ENCODE measurements at places on chromosomes 2 and 18.

DNA sequence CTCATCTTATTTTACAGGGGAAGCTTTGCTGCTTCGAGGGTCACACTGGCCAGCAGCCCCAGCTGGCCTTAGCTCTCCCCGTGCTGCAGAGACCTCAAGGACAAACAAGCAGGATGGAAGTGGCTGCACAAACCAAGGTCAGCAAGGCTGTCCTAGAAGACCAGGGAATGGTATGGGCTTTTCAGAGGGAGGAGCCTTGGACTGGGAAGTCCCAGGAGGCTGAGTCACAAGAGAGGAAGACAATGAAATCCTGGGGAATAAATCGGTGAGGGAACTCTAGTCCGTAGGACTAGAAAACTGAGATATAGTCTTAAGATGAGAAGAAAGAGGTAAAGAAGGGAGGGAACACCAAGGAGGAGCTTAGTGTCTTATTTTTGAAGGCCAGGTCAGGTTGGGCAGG lies 15.7 kb downstream of the CREG2 start:
- DNase-seq: no peak

- no peak for DNase-seq
These were observed 285.6 kb downstream of the THSD7B start for GRCh38 chr2:137050949-137051348.

DNA sequence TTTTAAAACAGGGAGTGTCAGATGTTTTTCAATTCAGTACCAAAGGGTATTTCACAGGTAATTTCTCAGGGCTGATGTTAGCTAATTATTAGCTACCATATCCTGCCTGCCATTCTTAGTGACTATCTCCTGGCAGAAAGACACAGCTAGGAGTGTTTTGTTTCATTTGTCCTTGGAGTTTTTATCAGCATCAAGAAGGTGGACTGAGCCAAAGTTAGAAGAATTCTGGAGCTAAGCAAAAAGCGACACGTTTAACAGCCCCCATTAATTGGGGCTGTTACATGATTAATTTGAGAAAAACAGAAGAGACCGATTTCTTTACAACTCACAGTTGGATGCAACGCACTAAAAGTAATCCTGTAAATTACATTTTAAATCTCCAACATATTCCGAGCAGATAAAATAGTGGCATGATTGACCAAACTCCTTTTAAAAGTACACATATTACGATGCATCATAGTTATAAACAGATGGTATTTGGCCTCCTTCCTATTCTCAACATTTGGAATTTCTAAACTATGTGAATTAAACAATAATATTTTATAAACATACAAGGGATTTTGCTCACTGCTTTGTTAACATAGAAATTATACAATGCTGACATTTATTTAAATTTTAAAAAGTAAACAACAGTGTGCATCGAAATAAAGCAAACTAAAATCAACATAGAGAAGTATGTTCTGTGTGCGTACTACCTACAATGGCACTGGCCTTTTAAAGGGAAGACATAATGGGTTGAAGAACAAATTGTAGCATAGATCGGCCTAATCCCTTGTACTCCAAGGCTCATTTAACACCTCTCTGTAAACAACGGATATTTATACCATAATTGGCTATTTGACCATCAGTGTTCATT lies 585.1 kb downstream of the ZEB2 start:
- DNase-seq: no peak

- peak; percentile 80 for DNase-seq
These were observed 29.6 kb downstream of the SH3BP4 start for GRCh38 chr2:234981197-234982095.

DNA sequence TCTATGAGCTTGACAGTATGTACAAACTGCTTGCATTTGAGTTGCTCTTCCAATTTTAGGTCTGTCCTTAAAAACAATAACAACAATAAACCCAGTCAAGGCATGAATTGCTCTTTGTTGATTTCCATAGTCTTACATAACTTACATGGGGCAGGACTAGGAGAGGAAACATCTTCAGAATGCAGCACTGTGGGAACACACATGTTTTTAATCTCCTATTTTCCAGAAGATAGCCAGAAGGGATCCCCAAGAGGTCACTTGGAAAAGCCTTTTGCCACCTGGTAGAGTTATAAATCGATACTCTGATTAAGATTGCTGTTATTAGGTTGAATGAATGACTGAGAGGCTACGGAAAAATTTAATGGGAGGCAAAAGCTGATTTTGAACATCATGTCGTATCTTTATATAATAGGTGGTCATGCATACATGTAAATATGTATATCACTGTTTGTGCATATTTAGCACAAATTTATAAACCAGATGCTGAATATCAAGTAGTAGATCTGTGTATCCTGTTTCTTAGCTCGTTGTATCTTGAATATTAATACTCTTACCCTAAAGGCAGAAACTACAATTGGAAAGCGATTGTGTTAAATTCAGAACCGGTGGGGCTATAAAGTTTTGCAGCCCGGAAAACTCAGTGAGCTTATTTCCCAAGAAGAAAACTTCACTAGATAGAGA lies 479.4 kb upstream of the TCF4 start:
- no peak for DNase-seq

GRCh38 chr2:228518-229278 lies 35.1 kb downstream of the SH3YL1 start:
- DNase-seq: no peak

DNA sequence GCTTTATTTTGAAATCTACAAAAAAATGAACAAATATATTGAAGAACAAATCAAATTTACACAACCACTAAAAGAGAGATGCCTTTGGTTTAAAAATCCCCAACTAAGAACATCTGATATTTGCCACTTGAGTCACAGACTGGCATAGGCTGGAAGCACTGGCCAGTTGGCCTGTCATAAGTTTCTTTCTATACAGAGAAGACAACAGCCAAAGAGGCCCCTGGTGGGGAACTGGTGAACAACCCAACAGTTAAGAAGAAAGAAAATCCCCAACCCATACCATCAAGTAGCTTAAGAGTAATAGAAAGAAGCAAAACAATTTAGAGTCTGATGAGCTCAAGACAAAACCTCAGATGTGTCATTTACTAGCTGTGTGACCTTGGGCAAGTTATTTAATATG lies 45.5 kb downstream of the OSR1 start:
- peak; percentile 7 for DNase-seq

- no peak for DNase-seq
These were observed 24.0 kb upstream of the NOL4 start for GRCh38 chr18:34248727-34249126.

GRCh38 chr2:25586726-25587144 lies 86.6 kb downstream of the DTNB start:
- DNase-seq: peak; percentile 73

DNA sequence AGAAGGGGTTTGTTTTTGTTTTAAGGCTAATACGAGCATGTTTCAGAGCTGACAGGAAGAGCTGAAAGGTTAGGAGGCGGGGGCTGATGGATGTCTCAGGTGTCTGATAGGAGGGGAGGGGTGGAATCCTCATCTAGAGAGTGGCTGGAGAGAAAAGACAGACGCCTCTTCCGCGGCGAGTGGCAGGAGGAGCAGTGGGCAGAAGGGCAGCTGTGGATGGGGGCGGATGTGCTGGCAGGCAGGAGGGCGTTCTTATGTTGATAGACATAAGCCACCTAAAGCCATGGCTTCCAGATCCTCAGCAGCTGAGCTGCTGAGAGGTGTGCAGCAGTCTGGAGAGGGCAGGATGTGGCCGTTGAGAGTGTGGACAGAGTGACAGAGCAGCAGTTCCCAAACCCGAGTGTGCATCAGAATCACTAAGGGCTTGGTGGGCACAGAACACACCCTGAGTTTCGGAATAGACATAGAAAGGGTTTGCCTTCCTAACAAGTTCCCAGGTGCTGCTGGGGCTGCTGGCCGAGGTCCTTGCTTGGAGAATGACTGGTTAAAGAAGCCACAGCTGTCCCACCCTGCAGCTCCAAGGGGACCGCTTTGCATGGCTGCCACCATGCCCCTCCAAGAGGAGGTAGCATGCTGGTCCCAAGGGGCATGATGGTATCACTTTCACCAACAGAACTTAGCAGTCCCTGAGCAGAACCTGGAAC lies 3.0 kb upstream of the ITM2C start:
- no peak for DNase-seq

DNA sequence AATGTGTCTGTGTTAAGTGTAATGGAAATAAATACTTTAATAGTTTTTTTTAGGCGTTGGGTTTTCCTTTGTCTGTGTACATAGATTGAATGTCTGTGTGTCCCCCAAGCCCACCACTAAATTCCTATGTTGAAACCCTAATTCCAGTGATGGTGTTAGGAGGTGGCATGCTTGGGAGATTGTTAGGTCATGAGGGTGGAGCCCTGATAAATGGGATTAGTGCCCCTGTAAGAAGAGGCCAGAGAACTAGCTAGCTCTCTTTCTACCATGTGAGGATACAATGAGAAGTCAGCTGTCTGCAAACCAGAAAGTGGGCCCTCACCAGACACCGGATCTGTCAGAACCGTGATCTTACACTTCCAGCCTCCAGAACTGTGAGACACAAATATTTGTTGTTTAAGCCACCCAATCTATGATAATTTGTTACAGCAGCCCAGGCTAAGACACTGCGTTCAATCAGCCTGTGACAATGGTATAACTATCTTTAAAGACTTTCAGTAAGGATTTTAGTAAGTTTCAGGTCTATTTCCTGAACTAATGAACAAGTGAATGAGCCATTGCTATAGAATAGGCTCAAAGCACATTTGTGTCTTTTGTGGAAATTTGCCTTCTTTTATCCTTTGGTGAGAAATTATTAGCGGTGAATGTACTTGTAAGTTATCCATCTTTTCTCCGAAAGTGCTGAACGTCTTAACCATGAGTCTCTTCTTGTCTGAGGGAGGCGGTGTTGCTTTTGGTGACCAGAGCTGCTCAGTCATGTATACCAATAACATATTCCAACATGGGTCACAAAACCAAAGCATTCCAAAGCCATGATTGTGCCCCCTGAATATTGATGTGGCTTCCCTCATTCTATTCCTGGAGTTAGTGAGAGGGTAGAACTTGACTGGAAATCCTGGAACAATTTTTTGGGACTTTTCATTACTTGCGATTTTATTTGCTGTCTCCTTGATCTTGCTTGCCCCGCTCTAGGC lies 29.6 kb upstream of the IL1R1 start:
- no peak for DNase-seq

GRCh38 chr18:48957136-48957535 lies 6.4 kb upstream of the SMAD7 start:
- no peak for DNase-seq

GRCh38 chr18:29174891-29175290 lies 998.0 kb upstream of the CDH2 start:
- DNase-seq: no peak

DNA sequence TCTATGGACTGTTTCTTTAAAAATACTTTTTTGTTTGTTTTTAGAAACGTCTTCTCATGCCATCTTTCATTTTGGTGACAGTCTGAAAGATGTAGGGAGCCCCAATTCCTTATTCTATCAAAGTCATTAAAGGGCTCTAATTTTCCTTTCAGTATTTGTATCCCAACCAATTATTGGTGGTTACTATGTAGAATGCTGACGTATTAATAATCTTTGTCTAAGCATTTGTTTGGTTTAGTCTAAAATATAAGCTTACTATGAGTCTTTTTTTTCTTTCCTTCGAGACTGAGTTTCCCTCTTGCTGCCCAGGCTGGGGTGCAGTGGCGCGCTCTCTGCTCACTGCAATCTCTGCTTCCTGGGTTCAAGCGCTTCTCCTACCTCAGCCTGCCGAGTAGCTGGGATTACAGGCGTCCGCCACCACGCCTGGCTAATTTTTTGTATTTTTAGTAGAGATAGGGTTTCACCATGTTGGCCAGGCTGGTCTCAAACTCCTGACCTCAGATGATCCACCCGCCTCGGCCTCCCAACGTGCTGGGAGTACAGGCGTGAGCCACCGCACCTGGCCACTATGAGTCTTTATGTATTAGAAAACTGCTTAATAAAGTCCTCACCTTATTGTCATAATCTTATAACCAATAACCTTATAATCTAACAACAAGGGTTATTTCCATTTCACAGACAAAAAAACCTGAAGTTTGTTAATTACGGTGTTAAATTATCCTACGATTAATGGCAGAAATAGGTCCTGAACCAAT lies 849 bp upstream of the VRK2 start:
- DNase-seq: no peak

DNA sequence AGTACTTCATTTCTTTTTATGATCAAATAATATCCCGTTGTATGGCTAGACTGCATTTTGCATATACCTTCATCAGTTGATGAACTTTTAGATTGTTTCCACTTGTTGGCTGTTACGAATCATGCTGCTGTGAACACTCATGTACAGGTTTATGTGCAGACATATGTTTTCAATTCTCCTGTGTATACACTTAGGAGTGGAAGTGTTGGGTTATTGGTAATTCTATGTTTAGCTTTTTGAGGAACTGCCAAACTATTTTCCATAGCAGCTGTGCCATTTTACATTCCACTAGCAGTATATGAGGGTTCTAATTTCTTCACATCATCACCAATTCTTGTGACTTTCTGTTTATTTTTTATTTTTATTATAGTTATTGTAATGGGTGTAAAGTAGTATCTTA lies 32.1 kb upstream of the LCLAT1 start:
- no peak for DNase-seq

GRCh38 chr18:6934859-6935258 lies 182.7 kb downstream of the LAMA1 start:
- DNase-seq: no peak

- no peak for DNase-seq
These were observed 15.9 kb downstream of the FAM210A start for GRCh38 chr18:13710414-13710831.

GRCh38 chr2:30236591-30237238 lies 5.4 kb downstream of the LBH start:
- DNase-seq: no peak

DNA sequence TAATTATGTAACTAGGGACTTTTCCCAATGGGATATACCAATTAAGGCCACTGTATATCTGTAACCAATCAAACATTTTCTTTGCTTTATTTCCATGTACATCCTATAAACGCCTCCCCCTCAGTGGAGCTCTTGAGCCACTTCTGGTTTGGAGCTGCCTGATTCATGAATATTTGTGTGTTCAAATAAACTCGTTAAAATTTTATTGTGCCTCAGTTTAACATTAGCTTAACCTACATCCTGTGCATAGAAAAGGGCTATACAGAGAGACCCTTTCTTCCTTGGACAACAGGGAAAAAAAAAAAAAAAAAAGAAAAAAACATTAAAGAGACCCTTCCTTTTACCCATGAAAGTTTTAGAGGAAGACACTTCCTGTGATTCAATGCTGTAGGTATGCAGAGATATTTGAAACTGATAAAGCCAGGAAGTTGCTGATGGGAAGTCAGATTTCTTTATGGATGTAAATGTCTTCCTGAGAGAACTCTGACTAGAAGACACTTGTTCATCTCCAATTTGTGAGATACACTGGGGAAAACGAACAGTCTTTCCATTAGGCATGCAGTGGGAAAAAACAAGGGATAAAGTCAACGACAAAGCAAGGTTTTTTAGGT lies 614.6 kb upstream of the SOX11 start:
- no peak for DNase-seq

GRCh38 chr2:179024445-179024844 lies 25.5 kb downstream of the CCDC141 start:
- no peak for DNase-seq

All from cerebellar cortex (tissue), 1 donor.